Activated CD8-positive, alpha-beta T cell treated with anti-CD3 and anti-CD28 coated beads, Interleukin-2, amount 10 ng/mL, durations not matched to agents 7 days and 5 days (primary cell): ENCODE measurements at places on chromosomes 2 and 18.
A peak's percentile ranks its signal among the peaks of the same experiment; 100 is the strongest.

- no peak for DNase-seq
Observed at GRCh38 chr2:47631792-47632398, 151.1 kb upstream of the MSH6 start.

- DNase-seq: peak; percentile 36
Observed at GRCh38 chr18:58045242-58046092, 1.4 kb downstream of the NEDD4L start.

- DNase-seq: no peak
Observed at GRCh38 chr2:105712166-105712915, 32.4 kb upstream of the NCK2 start.

- no peak for DNase-seq
Observed at GRCh38 chr2:64151476-64151875, 7.3 kb upstream of the PELI1 start.

- peak; percentile 68 for DNase-seq
Observed at GRCh38 chr2:9655441-9656269, 24.9 kb upstream of the YWHAQ start.

GRCh38 chr2:1487758-1488157 is 74.5 kb downstream of the TPO start:
- no peak for DNase-seq

GRCh38 chr2:219155054-219155644 is 5.5 kb downstream of the NHEJ1 start:
- peak; percentile 53 for DNase-seq

DNA sequence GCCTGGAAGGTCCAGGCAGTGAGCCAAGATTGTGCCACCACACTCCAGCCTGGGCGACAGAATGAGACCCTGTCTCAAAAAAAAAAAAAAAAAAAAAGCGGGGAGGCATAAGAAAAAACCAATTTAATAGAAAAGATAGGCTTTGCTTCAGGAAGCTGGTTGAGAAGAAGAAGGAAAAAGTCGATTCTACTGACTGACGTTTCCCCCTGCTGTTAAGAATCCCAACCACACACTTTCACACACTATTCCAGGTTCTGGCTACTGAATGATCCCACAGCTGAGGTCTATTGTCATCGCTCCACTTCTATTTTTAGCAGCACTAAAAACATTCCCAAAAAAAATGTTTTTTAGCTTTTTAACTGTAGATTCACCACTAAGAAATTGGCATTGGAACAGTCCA is 6.7 kb upstream of the CHCHD5 start:
- no peak for DNase-seq

- DNase-seq: no peak
Observed at GRCh38 chr2:30400151-30400954, 46.7 kb upstream of the LCLAT1 start.

DNA sequence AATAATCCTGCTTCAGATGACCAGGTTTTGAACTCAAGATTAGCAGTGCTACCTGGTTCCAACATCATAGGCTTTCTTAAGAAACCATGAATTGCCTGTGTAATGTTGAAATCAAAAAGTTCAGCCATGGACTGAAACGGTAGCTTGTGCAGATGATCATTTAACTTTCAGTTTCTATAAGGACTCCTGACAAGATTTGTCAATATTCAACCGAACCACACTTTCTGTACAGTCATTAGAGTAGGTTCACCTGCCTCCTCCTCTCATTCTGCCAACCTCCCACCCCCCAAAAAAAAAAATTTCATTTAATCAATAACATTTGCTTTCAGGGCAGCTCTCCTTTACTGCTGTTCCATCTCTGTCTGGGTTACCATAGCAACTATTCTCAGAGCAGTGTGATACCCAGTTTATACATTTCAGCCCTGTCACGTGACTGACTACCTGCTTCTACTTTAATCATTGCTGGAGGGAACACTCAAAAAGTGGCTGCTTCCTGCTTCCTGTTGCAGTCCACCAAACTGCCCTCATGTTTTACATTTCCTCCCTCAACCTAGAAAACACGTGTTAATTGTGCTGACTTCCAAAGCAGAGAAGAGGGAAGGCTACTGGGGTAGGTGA is 275.5 kb downstream of the SS18 start:
- no peak for DNase-seq

GRCh38 chr18:23982155-23983079 is 32.1 kb upstream of the TTC39C start:
- DNase-seq: no peak

- DNase-seq: no peak
Observed at GRCh38 chr2:28318462-28319117, 74.1 kb upstream of the FOSL2 start.

DNA sequence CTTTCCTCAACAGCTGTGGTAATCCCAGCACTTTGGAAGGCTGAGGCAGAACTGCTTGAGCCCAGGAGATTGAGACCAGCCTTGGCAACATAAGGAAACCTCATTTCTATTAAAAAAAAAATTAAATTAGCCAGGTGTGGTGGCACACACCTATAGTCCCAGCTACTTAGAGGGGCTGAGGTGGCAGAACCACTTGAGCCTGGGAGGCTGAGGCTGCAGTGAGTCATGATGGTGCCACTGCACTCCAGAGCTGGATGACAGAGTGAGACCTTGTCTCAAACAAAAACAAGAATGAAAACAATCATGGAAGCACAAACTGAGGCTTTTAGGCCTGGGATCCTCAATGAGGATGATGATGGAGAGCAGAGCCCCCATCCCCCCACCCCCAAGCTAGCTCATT is 19.8 kb downstream of the GAREM1 start:
- DNase-seq: no peak

GRCh38 chr18:32911660-32912284 is 138.9 kb upstream of the KLHL14 start:
- DNase-seq: no peak

GRCh38 chr2:240245706-240246105 is 105.2 kb upstream of the OTOS start:
- no peak for DNase-seq

DNA sequence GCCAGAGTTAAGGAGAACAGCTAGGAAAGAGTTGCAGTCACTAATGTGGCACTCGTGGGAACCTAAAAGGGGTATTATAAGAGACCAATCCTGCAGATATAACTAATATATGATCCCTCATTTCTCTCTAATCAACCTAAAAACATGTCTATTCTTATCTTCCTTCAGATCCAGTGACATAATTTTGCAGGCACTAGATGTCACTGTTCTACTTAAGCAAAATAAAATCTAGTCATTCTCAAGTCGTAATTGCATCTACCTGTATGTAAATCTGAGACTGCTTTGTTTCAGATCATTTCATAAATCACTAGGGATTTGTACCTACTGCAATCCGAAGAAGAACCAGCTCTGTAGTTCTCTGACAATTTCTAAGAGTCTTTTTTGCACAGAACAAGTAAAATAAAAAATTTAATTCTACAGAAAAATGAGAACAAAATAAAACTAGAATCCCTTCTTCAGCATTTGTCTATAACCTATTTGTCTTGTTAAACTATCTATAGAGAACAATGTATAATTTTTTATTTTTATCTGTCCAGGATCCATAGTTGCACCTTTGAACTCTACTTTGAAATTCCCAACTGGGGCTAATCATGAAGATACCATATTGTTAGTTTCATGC is 56.5 kb upstream of the ERBB4 start:
- DNase-seq: no peak

- DNase-seq: no peak
Observed at GRCh38 chr18:44844486-44844885, 163.8 kb downstream of the SETBP1 start.

- DNase-seq: no peak
Observed at GRCh38 chr18:51654488-51655326, 457.2 kb upstream of the MEX3C start.

GRCh38 chr18:10919851-10920250 is 229.5 kb downstream of the PIEZO2 start:
- no peak for DNase-seq

DNA sequence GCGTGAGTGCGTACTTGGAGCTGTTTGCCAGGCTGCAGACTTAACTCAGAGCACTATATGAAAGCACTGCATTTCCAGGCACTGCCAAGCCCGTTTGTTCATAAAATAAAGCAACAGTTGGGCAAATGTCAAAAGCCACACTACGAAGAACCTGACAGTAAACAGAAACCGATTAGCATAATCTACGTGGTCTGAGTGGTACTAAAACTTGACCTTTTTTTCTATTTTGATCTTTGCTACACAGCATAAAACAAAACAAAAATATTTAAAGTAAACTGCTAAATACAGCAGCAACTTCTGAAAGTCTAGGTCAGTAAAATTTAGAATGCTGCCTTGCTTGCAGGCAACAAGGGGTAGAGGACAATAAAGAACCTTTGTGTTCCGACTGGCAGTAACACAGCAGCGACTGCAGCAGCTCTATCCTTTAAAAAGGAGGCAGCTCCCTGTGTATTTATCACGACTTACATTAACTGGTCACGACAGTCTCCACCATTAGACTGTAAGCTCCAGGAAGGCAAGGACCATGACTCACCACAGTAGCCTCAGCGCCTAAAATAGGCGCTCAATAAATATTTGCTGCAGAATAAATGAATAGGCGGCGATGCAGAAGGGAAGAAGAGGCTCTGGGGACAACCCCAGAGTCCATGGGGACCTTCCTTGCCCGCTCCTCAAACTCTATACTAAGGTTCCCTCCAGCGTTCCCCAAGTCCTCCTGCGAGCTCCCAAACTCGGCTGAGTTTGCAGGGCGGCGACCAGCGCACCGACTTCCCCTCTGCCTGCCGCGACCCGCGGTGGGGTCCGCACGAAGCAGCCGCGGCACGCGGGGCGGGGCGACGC is 902 bp downstream of the SS18 start:
- DNase-seq: peak; percentile 25

DNA sequence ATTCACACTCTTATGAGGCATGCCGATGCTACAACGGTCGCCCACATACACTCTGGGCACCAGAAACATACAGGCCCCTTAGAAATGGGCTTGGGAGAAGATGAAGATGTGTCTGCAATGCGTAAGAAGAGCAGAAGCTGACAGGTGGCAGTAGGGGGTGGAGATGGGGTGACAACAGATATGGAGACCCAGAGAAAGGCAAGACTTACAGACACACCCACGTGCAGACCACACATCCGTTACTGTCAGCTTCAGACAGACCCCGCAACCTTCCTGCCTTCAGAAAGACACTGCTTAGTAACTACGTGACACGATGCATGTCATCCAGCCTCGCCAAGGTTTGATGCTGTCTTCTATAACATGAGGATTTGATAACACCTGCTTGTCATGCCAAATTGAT is 89.5 kb downstream of the ZFP36L2 start:
- peak; percentile 95 for DNase-seq

- DNase-seq: no peak
Observed at GRCh38 chr2:225017713-225018112, 24.6 kb downstream of the DOCK10 start.

DNA sequence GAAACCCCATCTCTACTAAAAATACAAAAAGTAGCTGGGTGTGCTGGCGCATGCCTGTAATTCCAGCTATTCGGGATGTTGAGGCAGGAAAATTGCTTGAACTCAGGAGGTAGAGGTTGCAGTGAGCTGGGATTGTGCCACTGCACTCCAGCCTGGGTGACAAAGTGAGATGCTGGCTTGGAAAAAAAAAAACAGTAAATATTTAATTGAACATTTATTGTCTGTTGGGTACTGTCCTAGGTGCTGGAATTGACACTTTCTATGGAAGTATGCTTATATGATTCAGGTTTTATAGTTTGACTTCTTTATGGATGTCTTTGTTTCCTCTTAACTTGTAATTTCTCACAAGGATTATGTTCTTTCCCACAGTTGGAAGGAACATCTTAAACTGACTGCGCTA is 633.1 kb upstream of the SETBP1 start:
- no peak for DNase-seq

DNA sequence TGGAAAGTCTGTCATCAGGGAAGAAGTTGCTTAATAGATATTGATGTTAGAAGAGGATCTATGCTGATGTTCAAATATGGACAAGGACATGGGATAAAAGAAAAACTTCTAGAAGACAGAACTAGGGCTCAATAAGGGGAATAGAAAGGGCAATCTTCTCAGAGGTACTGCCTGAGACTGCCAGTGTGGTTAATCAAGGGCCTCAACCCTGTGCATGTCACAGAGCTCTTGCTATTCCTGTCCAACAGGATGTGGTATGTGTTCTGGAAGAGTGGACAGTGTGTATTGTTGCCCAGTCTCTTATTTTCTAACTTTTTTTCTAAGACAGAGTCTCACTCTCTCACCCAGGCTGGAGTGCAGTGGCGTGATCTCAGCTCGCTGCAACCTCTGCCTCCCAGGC is 27.8 kb upstream of the RNF125 start:
- DNase-seq: no peak

DNA sequence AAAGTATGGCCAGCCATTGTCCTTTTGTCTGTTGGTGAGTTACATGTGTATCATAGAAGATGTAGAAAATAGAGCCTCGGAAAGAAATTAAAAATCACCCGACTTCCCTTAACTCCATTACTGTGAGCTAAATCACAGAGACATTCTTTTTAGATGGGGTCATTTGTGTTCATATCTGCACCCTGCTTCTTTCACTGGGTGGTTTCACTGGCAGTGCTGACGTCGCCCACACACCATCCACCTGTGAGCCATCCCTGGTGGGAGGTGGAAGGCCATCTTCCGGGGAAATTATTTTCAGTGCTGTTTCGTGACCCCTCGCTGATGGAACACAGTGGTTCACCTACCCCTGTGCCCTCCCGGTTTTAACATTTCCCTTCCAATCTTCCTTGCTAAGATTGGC is 21.2 kb downstream of the SH3BP4 start:
- DNase-seq: no peak

GRCh38 chr2:127419448-127420038 is 1.3 kb downstream of the PROC start:
- no peak for DNase-seq

DNA sequence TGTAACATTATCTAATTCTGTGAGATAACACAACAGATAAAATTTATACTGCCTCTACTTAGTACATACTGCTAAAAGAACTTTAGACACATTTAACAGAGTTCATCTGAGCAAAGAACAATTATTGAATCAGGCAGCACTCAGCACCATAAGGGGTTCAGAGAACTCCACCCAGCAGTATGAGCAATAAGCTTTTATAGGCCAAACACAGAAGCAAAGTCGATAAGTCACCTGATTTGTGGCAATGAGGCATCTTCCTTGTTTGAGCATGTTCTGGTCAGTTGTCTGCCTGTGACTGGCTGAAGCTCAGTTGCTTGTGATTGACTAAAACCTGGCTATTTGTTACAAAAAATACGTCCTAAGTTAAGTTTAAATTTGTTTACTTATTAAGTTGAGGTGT is 746.1 kb upstream of the DDX18 start:
- DNase-seq: no peak

- DNase-seq: no peak
Observed at GRCh38 chr2:201433394-201433995, 17.8 kb downstream of the TRAK2 start.

- peak; percentile 14 for DNase-seq
Observed at GRCh38 chr2:46381263-46381849, 84.1 kb downstream of the EPAS1 start.

DNA sequence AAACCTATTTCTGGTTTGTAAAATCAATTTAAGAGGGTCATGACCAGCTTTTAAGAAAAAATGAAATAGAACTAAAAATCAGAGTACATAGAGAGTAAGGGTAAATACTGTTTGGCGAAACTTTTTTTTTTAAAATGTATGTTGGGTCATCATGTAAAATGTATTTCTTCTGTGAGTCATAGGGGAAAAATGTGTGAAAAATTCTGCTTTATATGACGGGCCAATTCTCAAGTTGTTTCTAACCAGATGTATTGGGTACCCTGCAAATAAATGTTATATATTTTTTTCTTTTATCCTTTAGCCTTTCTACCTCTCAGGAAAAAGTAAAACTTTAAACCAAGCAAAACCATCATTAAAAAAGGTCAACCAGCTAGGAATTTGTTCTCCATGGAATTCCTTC is 13.9 kb downstream of the AFTPH start:
- DNase-seq: no peak

- DNase-seq: no peak
Observed at GRCh38 chr18:22408059-22408458, 9.7 kb downstream of the CTAGE1 start.
